ENCODE measurements at places on chromosomes 6 and 20.

- DNase-seq = no peak
Measured at GRCh38 chr6:169078399-169079145, 175.1 kb downstream of the THBS2 start.

DNA sequence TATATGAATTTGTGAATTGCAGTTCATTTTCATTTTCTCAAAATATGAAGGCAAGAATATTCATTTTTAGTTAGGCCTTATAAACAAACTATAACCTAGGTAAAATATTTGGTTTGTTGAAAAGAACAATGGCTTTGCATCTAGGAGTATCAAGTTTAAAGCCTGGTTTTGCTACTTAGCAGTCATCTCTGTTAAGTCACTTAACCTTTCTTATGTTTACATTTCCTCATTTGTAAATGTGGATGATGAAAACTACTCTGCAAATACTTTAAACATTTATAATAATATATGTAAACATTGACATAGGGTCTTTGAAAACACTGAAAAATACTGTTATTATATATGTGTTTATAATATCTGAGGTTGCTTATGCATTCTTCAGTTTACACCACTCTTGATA is 135.5 kb downstream of the CENPW start:
- no peak for DNase-seq

GRCh38 chr6:15023448-15023847 is 222.4 kb upstream of the JARID2 start:
- DNase-seq = no peak

- no peak for DNase-seq
Measured at GRCh38 chr6:53616450-53617357, 48.9 kb downstream of the KLHL31 start.

DNA sequence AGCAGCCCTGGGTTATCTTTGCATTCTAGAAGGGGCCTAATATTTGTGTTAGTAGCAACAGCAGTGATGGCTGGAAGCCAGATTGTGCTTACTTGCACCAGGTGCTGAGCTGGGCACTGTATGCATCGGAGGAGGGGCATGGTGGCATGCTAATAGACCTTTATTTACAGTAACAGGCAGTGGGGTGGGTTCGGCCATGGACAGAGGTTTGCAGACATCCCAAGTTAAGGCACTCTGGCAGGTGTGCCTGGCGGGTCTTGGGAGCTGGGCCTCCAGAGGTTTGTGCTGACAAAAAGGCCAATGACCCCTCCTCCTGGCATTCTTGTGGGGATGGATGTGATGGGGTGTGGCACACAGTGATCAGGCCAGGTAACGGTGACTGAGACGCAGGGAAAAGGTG is 39.0 kb upstream of the CD93 start:
- peak; percentile 26 for DNase-seq

DNA sequence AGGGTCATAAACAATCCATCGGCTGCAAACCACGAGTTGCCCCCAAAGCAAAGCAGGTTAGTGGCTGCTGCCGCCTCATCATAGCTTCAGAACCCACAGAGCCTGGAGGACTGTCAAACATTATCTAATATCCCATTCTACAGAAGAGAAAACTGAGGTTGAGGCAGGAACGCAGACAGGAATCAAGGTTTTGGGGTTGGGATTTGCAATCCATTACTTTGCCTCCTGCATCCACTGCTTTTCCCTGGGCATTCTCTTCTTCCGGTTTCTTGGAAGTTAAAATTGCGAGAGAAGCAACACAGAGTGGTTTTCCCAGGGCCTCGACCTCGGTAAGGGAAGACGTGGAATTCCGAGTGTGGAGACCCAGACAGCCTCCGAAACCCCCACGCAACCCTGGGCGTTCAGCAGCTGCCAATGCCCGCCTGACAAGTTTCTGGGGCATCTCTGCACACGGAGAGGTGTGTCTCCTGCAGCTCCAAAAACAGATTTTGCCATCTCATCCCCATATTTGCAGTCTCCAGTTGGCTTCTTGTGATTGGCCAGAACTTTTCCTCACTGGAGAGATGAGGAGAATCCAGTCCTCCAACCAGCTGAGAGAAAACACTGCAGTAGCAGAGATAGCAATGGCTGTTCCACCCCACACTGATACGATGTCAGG is 45.5 kb upstream of the SNAP25 start:
- DNase-seq = no peak

- no peak for DNase-seq
Measured at GRCh38 chr6:49743429-49743828, 759 bp downstream of the CRISP3 start.

GRCh38 chr20:330233-331149 is 5.1 kb downstream of the SOX12 start:
- DNase-seq = peak; percentile 51

DNA sequence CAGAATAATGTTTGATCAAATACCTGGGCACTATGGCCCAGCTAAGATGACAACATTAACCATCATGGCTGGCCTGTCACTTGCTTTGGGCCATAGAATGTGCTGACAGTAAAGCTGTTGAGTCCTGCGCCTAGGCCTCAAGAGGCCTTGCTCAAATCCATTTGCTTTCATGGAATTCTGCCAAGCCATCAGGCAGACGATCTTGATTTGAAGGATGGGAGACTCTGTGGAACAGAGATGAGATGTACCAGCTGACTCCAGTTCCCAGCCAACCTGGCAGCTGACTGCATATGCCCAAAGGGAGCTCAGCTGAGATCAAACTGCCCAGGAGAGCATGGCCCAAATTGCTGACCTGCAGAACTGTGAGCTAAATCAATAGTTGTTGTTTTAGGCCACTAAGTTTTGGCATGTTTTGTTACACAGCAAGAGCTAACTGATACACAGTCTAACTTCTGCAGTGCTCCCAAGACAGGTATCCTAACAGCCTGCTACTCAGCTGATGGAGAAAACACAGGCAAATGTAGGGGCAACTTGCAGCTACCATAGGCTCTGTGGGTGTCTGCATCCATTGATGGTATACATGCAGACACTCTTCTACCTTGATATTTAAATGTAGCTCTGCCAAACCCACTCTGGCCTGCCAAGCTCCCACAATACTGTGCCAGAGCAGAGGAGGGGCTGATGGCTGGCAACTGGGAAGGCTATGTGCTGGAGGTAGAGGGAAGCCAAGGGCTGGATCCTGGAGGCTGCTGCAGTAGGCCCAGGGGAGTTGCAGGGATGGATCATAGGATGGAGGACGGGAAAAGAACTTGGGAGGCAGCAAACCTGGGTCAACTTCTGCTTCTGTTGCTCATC is 55.2 kb upstream of the RNF24 start:
- DNase-seq = no peak

DNA sequence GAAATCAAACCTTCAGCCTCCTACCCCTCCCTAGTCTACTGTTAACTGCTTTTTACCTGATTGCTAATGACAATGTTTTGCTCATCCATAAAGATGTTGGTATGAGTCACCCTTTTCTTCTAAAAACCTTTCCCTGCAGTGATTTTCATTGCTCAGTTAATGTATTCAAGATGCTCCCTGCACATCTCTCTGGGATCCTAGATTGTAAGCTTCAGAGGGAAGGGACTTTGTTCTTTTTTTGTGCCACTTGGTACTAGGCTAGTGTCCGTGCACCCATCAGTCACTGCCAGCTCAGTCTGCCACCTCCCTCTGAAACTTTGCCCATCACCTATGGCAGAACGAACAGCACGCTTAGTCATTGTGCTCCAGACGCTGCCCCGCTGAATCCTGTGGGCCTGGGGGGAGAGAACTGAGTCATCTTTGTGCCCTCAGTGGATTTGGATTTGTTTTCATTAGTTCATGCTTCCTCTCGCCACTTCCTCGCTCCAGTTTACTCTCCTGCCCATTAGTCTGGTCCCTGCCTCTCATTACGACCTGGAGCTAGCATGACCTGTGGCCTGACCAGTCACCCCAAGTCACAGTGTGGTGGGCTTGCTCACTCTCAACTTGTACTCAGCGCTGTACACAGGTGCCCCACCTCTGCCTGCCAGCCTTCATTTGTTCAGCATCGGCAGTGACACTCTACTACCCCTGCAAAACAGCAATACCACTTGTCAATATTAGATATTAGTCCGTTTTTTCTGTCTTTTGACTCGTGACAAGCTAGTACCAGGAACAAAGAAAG is 78.0 kb upstream of the TMEM181 start:
- no peak for DNase-seq

- DNase-seq = peak; percentile 23
Measured at GRCh38 chr20:22374678-22375590, 209.4 kb downstream of the FOXA2 start.

DNA sequence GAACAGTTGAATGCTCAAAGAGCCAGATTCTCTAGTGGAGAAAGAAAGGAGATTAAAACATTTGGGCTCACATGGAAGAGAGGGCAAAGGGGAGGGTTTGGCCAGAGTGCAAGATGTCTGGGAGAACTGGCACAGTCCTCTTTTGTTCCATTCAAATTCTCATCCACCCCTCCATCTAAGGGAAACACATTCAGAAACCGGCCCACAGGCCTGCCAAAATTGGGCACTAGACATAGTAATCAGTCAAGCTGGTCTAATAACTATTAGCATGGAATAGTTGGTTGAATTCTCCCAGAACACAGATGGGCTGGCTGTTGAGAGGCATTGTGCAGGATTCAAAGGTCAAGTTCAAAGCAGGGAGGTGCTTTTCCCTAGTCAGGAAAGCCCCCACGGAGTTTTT is 341.4 kb upstream of the IRAK1BP1 start:
- no peak for DNase-seq

GRCh38 chr20:62362991-62363919 is 3.9 kb downstream of the LAMA5 start:
- no peak for DNase-seq

GRCh38 chr6:113762641-113763040 is 94.5 kb upstream of the MARCKS start:
- DNase-seq = no peak

DNA sequence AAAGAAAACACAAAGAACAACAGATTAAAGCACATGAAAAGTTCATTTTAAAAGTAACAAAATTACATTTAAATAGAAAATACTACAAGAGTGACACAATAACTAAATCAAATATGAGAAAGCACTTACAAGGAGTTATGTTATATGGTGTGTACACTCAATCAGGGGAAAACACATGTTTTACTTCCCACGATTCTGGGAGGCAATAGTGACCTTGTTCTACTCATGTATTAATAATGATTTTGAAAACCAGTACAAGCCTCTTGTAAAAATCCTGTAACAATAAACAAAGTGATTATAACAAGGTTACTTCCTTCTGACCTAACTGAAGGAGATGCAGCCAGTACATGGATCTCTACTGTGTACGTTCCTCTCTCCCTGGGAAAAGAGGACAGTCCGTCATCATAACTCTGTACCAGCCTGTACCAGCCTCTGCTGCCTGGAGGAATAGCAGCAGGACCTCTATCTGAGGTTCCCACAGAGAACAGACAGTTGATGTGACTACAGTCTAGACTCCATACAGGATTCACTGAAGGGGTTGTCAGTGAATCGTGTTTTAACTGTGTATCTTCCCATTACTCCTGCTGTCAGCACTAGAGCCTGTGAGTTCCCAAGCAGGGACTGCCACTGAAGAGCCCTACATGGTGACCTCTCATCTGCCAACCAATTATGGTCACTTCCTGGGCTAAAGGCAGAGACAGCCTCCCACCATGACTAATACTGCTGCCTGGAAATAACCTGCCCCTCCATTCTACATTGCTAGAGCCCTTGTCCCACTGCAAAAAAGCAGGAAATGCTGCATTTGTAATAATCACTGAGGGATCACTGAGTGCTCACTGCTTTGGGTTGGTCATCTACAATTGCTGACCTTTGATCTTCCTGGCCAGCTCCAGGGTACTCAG is 149.7 kb downstream of the KIF16B start:
- no peak for DNase-seq

DNA sequence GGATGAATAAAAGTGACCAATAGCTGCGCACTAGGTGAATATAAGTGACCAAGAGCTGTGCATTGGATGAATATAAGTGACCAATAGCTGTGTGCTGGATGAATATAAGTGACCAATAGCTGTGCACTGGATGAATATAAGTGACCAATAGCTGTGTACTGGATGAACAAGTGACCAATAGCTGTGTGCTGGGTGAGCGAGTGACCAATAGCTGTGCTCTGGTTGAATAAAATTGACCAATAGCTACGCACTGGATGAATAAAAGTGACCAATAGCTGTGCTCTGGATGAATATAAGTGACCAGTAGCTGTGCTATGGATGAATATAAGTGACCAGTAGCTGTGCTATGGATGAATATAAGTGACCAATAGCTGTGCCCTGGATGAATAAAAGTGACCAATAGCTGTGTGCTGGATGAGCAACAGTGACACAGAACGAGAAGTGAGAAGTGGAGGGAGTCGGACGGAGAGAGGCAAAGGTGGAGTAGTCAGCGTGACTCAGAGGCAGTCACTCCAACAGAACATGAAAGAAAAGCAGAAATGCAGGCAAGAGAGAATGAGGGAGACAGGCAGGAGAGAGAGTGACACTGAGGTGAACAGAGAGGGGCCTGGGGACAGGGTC is 38.5 kb downstream of the RBM38 start:
- no peak for DNase-seq

DNA sequence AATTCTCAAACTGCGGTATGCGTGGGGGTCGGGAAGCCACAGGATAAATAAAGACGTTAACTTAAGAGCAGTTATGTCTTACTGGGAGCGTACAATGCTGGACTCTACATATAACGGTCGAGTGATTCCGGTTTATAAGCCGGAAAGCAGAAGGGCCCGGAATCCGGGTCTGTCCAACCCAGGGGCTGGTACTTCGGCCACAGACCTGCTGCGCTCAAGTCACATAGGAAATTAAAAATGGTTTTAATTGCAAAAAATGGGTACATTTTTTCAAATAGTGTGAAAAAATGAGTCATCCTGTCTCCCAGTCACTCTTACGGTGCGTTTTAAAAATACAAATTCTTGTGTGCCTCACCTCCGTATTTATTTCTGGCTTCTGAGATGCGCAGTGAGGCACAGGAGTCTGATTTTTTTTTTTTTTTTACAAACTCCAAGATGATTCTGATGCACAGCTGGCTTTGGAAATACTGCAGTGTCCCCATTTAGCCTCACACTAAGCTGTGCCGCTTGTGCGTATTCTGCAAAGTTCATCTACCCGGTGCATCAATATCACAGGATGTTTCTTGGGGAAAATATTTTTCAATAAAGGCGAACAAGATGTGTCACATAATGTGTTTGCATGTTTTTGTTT is 1.0 kb downstream of the PCIF1 start:
- no peak for DNase-seq

GRCh38 chr6:118782651-118783050 is 111.3 kb upstream of the ASF1A start:
- DNase-seq = no peak

GRCh38 chr6:79943133-79943532 is 4.2 kb downstream of the ELOVL4 start:
- no peak for DNase-seq

DNA sequence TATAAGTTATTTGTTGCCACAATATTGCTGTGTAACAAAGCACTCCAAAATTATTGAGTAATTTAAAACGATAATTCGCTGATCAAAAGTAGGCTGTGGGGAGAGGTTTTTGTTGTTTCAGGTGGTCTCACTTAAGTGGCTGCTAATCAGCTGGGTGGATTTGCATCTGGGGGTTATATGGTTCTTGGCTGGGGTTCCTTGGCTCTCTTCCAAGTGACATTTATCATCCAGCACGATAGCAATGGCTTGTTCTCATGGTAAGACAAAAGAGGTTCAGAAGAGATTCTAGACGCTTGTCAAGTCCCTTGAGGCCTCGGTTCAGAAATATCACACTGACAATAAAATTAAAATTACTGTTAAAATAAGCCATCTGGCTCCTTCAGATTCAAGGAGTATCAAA is 1648.8 kb downstream of the GRIK2 start:
- peak; percentile 64 for DNase-seq

All from NCI-H1436 (cell line).